DND-41 (cell line): ENCODE measurements at places on chromosomes 1 and 21.

DNA sequence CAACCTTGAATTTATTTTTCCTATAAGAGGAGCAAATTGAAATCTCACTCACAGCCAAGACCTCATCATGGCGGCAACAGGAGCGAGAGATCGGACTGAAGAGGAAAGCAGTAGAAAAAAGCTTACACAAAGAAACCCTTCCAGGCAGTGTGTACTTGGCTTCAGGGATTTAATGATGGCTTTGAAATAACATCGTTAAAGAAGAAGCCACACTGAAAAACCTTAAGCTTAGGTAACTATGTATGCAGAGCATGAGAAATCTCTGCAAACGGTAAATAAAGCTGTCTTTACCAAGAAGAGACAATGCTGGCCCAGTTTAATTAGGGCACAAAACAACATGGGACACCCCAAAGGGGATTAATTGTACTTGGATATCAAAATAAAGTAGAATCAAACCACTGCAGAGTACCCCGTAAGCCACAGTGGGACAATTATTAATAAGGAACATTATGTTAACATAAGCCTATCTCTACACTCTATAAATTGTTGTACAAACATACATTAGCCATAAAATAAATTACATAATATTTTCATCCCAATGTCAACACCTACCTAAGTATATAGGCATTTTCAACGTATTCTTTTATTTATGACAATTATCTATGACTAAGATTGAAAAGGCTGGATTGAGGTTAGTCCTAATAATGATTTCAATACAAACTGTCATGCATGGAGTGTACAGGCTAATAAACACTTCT, 360.2 kb upstream of the CHRM3 start:
- no peak for DNase-seq

DNA sequence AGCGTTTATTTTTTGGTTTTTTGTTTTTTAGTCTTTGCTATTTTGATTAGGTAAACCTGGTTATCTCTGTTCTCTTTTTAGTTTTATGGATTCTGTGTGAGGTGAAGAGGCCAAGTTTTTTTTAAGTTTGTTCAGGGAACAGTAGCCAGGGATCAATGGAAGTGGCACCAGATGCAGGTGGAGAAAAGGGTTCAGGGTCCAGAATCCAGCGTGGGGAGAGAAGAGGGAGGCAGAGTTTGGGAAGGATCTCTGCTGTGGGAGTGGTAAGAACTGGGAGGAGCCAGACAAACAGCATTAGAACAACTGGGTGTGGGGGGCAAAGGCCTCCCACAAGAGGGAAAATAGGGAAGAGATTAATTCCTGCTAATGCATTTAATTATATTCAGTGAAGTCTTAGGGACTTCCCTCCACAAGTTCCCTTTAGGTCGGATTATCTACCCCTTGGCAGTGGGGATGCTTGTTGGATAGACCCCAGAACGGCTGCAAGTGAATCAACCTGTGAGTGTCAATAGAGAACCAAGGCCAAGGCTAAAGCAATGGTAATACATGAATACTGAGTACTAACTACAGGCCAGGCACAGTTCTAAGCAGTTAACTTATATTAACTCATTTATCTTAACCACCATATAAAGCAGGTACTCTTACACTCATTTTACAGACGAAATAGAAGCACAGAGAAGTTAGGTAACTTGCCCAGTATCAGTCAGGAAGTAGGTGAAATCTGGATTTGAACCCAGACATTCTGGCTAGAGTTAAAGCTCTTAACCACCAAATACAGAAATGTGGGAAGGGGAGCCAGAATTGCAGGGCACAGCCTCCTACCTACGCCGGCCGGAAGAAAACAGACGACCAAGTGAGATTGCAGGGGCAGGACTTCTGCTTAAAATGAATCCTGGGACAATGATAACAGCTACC, 498 bp downstream of the GNAT2 start:
- DNase-seq: no peak

DNA sequence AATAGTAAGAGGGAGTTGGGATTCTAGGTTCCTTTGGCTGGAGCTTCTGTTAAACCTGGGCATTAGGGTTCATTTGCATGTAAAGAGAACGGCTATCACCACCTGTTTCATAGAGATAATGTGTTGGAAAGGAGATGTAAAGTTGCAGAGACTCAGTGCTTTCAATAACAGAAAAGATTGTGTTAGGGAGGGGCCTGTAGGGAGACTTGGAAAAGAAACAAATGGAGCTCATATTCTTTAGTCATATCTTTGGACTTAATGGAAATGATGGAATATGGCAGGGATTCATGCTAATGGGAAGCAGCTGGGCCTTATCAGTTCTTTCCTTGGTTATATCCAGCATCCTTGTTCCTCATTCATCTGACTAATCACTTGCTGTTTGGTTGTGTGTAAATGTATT, 144.9 kb downstream of the CD247 start:
- no peak for DNase-seq

DNA sequence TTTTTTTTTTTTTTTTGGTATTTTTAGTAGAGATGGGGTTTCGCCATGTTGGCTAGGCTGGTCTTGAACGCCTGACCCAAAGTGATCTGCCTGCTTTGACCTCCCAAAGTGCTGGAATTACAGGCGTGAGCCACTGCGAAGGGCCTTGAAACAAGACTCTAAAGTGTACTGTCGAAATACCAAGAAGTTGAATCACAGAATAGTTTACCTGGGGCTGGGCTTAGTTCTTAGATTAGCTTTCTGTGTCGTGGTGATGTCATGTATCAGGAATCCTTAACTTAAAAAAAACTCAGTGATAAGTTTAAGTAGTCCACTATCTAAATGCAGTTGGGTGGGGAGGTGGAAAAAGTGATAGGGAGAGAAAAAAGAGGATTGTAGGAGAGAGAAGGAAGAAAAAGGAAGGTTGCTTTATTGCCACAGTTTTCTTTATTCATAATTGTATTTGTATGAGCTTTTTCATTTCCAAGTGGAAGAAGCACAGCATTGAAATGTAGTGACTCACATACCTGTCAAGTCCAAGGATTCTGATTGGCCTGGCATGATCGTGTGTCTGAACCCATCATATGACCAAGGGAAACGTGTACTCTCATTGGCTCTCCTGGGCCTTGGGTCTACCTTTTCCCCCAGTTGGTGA, 13.4 kb downstream of the ITSN1 start:
- DNase-seq: no peak

DNA sequence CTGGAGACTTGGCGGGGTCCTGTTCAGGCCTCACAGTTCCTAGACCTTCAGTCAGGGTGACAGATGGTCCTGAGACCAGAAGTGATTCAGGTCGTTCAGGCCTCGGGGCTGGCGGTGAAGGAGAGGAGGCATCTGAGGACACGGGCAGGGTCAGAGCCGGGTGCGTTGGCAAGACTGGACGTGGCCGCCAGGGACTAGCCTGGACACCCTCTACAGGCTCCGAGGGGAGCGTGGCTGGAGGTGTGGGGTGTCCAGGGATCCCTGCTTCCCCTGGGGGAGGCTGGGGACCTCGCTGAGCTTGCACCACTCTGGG, 64.0 kb upstream of the TARDBP start:
- no peak for DNase-seq

DNA sequence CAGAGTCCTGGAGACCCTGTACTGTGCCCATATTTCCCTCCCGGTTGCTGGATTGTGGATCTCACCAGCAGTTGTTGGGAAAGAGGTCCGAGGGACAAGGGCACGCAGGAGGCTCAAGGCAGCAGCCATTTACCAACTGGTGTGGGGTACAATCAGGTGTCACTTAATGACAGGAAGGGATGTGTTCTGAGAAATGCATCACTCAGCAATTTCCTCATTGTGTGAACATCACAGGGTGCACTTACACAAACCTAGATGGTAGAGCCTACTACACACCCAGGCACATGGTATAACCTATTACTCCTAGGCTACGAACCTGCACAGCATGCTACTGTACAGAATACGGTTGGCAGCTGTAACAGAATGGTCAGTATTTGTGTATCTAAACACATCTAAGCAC, 20.7 kb downstream of the SLC44A3 start:
- DNase-seq: no peak

- no peak for DNase-seq
These were observed 26.7 kb downstream of the PGBD5 start for GRCh38 chr1:230399321-230400006.

DNA sequence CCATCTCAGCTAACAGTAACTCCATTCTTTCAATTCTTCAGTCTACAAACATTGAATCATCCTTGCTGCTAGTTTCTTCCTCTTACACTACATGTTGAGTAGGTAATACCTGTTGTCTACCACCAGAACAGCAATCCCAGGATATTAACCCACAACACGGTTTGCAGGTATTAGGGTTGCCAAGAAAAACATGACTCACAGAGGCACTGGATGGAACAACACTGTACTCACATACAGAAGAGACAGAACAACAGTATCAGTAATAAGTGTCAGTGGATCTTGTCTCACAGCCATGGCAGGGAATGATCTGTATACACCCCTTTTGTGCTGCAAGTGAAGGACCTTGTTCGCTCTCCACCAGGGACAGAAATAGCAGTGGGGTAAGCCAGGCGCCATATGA, 212.1 kb downstream of the GPR52 start:
- DNase-seq: no peak

DNA sequence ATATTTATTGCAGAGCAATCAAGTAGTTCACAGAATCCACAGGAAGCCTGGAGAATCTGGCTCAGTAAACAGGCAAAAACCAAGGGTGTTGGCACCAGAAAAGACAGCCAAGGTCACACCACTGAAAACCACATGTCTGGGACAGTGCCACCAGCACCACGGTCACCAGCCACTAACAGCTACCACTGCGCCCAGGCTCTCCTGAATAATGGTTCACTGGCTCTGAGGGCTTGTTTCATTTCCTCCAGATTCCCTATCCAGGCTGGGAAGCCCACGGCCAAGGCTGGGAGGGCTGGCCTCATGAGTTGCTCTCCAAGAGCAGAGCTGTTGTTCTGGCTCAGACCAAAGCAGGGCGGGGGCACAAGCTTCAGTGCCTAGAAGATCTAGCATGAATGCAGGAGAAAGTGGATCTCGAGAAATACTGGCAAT, 54.5 kb upstream of the PTGFRN start:
- no peak for DNase-seq

DNA sequence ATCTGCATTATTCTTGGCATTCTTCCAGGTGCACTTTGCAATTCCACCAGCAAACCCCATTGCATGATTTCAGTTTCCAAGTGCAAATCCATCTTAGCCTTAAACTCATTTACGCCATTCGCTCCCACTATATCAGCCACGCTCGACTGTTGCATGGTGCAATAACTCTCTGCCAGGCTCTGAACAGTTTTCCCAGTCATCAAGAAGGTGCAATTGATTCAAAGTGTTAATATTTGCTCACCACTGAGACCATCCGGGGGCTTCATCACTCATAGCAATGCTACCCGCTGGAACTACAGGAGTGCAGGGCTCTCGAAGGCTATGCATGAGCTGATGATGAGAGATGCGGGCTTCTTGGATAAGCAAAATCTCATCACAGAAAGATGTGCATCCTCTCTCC, 488.2 kb downstream of the OMA1 start:
- DNase-seq: no peak
